ENCODE measurements at places on chromosomes 6 and 20.

- no peak for DNase-seq
Measured at GRCh38 chr6:24927985-24928745, 7.6 kb downstream of the RIPOR2 start.

DNA sequence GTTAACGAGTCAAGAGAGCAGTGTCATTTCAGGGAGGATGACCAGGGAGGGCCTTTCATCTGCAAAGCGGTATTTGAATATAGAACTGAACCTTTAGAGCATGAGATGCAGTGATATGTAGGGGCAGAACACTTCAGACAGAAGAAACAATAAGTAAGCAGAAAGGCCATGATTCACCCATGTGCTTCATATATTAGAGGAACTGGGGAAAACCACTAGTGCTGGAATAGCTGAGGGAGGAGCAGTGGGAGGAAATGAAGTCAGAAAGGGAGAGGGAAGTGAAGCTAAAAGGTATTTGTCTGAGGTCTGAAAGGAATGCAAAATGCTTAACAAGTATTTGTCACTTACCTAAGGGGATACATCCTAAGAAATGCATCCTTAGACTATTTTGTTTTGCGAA lies 391.2 kb downstream of the ADGRB3 start:
- DNase-seq: no peak

GRCh38 chr20:8299921-8300320 lies 167.9 kb downstream of the PLCB1 start:
- DNase-seq: no peak

DNA sequence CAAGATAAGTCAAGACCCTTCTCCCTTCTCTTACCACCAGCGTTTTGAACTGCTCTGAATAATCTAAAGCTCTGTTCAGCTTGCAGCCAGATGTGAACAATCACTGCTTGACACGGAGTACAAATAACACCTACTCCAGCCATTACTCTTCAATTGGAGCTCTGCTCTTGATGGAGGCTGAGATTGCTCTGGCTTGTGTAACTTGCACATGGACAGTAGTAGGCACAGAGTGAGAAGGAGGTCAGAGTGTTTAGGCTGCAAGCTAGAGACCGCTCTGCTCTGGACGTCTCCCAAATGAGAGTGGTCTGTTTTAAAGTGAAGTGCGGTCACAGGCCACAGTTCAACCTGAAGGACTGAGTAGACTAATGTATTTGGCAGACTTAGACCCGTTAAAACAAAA lies 158.3 kb downstream of the HDGFL1 start:
- no peak for DNase-seq

- DNase-seq: no peak
Measured at GRCh38 chr6:93164781-93165180, 254.6 kb downstream of the EPHA7 start.

GRCh38 chr6:27059621-27060425 lies 187.7 kb upstream of the PRSS16 start:
- no peak for DNase-seq

- DNase-seq: no peak
Measured at GRCh38 chr6:125787791-125788190, 3.0 kb upstream of the NCOA7 start.

- no peak for DNase-seq
Measured at GRCh38 chr6:167588920-167589614, 237.6 kb upstream of the AFDN start.

DNA sequence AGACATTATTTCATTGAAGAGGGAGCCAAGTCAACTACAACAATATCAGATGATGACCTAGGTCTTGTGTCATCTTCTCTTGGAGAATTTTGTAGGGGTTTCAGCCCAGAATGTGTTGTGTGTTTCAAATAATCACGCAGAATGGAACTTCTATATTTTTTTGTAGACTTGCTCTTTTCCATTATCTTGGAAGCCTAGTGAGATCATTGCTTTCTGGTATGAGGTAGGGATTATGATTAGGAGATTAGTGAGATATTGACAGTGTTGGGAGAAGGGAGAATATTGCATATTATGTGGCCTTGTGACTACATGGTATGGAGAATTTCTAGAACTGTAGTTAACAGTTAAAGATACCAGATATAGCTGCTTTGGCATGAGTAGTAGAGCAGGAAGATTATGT lies 423.6 kb upstream of the PLCB4 start:
- no peak for DNase-seq

GRCh38 chr20:61104232-61104631 lies 147.8 kb upstream of the CDH4 start:
- no peak for DNase-seq

GRCh38 chr20:7333841-7334240 lies 566.4 kb downstream of the BMP2 start:
- DNase-seq: no peak

GRCh38 chr6:42745083-42745639 lies 742 bp downstream of the TBCC start:
- DNase-seq: peak; percentile 55

- DNase-seq: no peak
Measured at GRCh38 chr20:52270001-52270606, 78.5 kb upstream of the ZFP64 start.

DNA sequence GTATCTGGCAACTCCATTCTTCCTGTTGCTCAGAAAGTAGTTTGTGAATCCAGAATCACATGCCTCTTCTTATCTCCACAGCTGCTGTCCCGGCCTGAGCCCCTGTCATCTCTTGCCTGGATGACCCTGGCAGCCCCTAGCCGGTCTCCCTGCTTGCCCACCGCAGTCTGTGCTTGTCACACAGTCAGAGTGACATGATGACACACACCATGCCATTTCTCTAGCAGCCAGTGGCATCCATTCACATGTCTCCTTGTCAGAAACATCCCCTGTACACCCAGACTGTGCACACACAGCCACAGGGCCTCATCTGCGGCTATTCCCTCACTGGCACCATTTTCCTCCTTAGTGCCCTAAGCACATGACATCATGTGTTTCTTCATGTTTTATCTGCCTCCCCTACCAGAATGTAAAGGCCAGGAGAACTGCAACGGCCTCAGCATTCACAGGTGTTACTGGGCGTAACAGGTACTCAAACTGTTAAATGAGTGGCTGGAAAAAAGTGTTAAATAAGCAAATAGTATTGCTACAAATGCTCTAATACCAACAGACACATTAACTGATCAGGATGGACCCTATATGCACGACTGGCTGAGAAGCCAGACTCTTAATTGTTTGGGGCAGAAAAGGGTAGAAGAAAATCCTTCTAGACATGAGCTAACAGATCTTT lies 9.6 kb downstream of the ABHD12 start:
- DNase-seq: no peak

DNA sequence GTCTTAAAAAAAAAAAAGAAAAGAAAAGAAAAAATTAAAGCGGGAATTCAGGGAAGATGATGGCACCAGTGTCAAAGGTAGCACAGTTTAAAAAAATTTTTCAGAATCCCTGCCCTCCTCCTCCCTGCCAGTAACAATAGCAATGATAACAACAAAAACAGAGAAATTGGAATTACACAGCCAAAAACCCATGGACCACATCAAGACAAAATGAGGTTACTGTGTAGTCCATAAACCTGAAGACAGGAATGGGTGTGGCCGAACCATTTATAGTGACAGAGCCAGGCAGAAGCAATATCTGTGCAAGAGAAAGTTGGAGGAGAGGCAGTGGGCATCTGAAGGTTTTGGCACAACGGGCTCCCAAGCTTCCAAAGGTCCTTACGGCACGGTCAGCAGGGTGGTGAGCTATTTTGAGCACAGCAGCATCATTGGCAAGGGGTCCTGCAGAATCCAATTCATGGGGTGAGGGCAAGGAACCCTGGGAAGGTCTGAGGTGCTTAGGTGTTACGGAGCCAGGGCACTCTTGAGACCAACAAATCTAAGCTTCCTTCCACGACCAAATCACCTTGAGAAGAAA lies 202.3 kb downstream of the GMPR start:
- no peak for DNase-seq

DNA sequence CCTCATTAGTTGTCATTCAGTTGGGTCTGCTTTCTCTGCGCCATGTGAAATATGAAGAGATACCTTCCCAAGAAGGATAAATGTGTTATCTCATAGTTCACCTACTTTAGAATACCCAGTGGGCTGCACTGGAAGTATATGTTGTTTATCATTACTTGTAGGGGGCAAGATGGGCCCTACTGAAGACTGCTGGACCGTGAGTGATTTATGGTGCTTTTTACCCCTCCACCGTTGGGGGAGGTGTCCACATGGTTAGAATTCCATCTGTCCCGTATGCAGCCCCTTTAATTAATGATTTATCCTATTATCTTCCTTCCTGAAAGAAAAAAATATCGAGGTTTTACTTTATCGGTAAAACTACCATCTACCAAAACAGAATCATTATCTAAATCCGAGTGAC lies 97.0 kb downstream of the TSHZ2 start:
- DNase-seq: no peak

GRCh38 chr6:54085541-54085940 lies 25.7 kb upstream of the MLIP start:
- no peak for DNase-seq

GRCh38 chr6:27897580-27898206 lies 14.5 kb downstream of the OR2B2 start:
- no peak for DNase-seq

- DNase-seq: no peak
Measured at GRCh38 chr6:51684603-51685002, 402.8 kb downstream of the PKHD1 start.

DNA sequence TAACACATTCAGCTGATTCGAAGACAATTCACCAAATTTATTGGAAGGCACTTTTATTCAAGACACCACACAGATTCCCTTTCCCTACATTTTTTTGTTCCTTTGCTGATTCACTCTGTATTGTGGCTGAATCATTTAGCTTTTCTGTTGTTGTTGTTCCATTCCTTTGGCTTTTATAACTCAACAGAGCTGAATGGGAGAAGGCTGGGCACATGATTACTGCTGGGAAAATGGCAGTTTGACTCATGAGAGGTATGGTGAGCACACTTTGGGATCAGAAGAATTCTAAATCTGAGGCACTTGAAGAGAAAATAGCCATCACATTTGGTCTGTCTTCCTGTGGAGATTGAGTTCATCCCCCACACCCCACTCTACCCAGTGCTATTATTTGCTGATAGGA lies 15.7 kb upstream of the SAYSD1 start:
- DNase-seq: no peak

- no peak for DNase-seq
Measured at GRCh38 chr6:105321728-105322127, 81.2 kb downstream of the PREP start.

DNA sequence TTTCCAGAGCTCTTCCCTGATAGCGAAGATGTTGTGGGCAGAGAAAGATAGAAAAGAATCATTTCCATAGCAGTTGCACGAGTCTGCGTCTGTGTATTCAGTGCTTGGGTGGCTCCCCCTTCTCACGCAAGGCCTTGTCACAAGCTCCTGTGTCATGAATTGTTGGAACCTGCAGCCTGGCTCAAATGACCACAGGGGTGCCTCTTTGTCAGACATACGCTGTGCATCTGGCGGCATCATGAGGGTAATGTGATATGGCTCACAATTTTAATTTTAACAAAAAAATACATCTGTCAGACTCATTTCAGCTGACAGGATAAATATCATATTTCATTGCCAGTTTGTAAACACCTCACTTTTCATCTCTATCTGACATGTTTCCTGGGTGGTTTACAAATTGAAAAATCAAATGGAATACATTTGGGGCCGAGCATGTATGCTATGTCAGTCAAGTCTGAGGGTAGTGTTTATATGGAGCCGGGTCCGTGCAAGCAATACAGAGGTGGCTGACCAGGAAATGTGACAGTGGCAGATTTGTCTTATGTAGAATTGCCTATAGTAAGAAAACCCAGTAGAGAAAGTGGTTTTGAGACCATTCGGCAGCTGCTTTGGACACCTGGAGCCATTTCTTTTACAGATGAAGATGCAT lies 90.9 kb downstream of the CAP2 start:
- DNase-seq: no peak

GRCh38 chr20:37932919-37933318 lies 30.0 kb downstream of the VSTM2L start:
- DNase-seq: no peak

- no peak for DNase-seq
Measured at GRCh38 chr6:36445621-36446020, 2.8 kb downstream of the KCTD20 start.

DNA sequence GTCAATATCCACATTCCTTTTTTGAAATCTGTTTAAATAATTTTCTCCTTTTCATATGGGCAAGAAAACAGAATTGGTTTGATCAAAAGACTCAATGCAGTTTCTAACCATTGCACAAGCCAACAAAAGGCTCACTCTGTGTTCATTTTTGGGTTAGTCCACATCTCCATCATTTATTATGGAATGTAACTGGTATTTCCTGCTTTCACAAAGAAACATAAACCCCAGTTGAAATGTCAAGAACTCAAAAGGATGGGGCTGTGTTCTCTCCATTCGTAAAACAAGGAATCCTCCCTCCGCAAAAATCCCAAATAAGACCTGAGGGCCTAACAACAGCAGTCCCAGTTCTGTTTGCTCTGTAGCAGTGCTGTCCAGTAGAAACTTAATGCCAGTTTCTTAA lies 420.9 kb downstream of the GJA1 start:
- DNase-seq: no peak

DNA sequence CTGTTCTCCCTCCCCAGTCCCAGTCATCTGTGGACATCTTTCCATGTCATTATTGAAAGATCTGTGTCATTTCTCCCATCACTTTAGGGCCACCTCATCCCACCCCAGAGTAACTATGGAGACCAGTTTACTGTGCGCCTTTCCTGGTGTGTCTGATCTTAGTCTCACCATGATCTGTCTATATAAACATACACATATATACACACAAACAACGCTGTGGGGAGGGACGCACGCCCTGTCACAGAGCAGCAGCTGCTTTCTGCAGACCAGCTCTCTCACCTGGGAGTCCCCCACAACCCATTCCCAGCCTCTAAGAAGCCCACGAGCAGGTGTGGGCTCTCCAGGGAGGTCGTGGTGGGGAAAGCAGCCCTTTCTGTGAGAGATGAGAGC lies 68.1 kb upstream of the TOX2 start:
- no peak for DNase-seq

- peak; percentile 39 for DNase-seq
Measured at GRCh38 chr6:111872401-111873177, 663 bp downstream of the FYN start.

GRCh38 chr6:16712255-16712930 lies 48.9 kb downstream of the ATXN1 start:
- peak; percentile 53 for DNase-seq

- no peak for DNase-seq
Measured at GRCh38 chr6:4344317-4344899, 209.0 kb upstream of the ECI2 start.

Measured in GM06990 (cell line).